ENCODE measurements at places on chromosomes 3 and 15.

- no peak for DNase-seq
These were observed 11.0 kb downstream of the TNFAIP8L3 start for GRCh38 chr15:51083641-51084166.

- DNase-seq = no peak
These were observed 118.2 kb downstream of the EFHB start for GRCh38 chr3:19815805-19816204.

DNA sequence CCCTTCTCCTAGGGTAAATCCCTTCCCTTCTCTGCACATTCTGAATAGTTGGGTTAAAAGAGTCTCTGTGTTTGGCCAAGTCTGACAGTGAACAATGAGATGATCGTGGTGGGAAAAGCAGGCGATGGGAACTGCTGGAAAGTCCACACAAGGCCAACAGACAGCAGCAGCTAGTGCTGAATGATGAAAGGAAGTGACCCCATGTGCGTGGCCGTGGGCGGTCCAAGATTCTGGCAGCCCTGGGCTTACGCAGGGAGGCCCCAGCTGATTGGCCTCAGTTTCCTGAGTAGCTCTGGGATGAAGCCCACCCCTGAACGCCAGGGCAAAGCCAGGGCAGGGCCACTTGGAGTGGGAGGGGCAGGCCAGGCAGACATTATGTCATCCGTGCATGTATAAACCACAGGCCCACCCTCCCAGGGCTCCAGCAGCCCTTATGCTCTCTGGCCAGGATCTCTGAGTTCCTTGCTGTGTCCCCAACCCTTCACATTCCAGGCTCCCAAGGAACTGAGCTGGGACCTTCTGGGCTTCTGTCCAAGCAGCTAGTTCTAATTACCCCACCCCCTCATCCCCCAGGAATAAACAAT lies 57.8 kb downstream of the CDC25A start:
- no peak for DNase-seq

GRCh38 chr3:16012086-16012485 lies 162.4 kb upstream of the GALNT15 start:
- DNase-seq = no peak

DNA sequence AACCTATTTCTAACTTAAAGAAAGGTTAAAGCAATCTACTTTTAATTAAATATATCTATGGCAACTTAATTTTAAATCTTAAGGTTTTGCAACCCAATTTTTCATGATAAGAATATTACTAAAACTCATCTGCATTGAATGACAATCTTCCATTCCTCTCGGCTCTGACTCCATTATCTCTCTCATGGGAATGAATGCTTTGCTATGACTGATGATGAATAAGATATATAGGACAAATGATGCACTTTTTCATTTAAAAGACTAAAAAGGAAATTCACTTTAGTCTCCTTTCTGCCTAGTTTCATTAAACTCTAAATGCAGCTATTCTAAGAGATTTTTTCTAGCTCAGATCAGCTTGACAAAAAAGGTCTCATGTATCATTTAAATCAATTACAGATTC lies 68.7 kb downstream of the GBE1 start:
- no peak for DNase-seq

DNA sequence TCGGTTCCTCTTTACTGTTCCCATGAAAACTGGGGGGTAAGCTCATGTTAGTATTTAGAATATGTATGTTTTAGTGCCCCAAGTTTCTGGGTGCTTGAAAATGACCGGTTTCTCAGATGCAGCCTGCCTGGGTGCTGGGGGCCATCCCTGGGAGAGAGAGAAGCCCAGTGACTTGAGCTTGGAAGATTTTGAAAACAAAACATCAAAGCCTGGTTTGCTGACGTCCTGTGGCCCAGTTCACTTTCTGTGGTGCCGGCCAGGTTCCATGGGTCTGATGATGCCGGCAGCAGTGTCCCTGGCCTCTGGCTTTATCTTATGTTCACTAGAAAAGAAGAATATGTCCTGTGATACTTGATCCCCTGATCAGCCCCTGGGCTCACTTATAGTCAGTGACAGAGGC lies 17.1 kb downstream of the APBA2 start:
- no peak for DNase-seq

DNA sequence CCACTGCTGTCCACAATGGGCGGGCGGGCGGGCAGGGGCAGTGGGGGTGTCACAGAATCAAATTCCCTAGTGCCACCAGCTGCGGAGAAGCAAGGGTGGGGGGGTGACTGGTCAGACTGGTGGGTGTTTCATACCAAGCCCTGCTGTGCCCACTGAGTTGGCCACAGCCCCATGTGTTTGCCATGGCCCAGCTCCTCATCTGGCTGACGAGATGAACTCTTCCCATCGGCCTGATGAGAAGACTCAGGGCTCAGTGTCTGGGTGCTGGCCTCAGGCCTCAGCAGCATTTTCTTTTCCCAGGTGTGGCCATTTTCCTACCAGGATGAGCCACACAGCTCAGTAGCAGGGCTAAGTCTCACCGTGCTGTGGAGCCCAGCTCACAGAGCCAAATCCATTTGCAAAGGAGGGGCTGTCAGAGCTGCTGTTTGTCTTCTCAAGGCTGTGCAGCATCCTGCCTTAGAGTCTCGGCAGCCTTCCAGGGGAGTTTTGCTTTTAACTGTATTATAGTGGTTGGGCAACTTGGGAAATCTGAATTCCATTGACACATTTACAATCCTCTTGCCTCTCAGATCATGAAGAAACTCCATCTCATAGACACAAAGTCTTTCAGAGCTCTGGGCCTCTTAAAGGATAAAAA lies 176.8 kb downstream of the ABHD5 start:
- no peak for DNase-seq

GRCh38 chr3:130907966-130908365 lies 14.1 kb downstream of the ATP2C1 start:
- no peak for DNase-seq

DNA sequence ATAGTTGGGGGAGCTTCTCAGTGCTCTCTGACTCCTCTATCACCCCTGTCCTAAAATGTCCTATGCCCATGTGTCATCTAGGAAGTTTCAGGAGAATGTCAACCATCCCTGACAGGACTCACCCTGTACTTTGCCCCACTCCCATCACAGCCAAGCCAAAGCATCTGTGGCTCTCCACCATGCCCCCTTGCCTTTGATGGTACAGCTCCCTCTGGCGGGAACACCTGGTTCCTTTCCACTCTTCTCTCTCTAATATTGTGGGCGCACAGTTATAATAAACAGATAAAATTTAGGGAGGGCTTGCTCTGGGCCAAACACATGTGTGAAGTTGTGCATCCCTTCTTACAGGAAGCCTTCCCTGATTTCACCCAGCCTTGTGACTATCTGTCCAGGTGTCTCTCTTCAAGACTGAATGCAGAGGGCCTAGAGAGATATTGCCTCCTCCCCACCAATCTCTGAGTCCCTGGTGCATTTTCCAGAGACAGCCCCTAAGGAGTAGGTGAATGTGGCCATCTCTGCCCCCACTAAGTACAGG lies 62.8 kb downstream of the ISG20 start:
- peak; percentile 4 for DNase-seq

All from HL-60 (cell line).